ENCODE measurements at places on chromosomes 4 and X.
A peak's percentile ranks its signal among the peaks of the same experiment; 100 is the strongest.

- no peak for DNase-seq
Observed at GRCh38 chr4:19675172-19675811, 576.4 kb upstream of the SLIT2 start.

DNA sequence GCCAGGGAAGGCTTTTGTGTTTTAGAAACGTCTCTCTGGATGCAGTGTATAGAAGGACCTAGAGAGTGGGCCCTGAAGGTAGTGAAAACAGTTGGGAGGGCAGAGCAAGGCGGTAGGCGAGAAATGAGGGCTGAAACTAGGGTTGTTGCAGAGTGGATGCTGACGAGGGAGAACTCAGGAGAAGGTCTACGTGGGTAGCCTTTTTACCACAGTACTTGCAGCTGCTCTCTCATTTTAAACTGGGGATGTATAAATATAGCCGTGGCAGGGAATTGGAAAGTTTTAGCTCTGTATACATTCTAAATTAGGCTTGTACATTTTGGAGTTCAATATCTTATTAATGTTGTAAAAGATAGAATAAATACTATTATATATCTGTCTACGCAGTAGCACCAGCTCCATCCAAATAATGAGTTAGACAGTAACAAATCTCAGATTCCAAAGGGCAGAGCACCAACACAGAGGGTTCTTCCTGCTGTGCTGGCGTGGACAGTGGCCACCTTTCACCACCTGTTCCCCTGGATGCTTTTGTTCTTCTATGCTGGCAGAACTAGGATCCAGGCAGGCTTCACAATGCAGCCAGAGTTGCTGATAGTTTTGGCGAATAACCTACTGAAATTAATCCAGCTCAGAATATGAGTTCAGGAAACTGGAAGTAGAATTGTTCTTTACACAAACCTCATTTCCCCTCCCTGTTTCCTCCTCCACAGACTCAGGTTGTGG lies 31.7 kb downstream of the CCNG2 start:
- DNase-seq, result no peak

- DNase-seq, result no peak
Observed at GRCh38 chr4:17188547-17189400, 290.3 kb upstream of the LDB2 start.

DNA sequence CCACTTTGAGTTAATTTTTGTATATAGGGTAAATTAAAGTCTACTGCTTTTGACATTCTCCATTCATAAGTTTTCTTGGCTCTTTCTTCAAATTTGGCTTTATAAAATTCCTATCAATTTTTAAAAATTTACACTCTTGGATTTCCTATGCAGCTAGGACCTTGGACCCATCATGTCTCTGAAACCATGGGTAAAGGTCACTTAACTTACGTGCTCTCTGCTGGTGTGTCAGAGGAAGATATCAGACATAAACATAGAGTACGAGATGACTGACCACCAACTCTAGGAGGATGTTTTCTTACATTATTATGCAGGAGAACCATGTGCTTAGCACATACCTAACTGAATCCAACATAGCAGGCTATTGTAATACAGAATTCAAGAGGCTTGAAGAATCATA lies 62.5 kb upstream of the C1GALT1C1 start:
- no peak for DNase-seq

DNA sequence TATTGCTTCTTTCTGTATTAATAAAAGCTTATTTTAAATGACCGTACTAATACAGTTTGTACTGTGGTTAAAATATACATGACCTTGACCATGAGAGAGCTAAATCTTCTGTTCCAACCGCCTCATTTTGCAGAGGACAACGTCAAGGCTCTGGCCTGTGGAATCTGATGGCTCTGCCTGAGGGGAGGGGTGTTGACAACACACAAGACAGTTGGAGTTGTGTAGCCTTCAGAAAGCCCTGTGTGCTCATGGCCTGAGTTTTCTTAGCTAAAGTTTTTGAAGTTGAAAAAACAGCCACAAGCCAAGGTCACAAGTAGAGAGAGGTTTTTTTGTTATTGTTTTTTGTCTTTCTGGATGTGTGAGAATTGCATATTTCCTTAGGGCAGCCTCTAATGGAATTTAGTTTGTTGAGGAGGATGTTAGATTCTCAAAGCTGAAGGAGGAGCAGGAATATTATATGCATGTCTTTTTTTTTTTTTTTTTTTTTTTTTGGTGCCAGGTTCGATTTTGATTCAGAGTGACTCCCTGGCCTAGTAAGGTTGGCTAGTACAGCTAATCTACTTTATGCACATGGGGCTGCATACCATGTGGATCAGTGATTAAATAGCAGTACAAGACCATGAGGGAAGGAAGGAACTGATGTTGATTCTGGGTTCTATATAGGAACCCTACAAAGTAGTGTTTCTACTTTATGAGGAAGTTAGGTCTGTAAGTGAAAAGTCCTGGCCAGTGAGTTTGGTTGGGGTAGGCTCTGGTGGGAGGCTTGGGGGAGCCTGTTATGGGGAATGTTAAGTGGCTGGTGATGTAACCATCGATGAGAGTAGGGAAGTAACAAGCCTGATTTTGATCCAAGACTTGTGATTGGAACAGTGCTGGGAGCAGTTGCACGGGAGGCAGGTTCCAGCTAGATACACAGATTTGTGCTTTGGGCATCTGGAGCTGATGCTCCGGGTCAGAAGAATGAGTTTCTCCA lies 20.3 kb downstream of the SMS start:
- no peak for DNase-seq

- DNase-seq, result no peak
Observed at GRCh38 chr4:14701896-14702295, 300.4 kb upstream of the CPEB2 start.

DNA sequence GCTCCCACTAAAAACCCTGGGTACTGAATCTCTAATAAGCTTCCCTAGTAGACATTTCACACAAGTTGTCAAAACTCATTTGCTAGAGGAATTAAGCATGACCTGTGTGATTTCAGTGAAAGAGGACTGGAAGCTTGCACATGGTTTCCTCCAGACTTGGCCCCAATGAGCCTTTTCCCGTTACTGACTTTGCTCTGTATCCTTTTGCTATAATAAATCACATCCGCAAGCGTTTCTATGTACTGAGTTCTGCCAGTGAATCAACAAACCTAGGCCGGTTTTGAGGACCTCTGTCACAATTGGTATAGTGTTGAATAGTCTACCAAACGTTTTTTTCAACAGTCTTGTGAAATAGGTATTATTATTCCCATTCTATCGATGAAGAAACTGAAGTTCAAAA lies 8.2 kb downstream of the ATP11C start:
- DNase-seq, result no peak

GRCh38 chr4:85455942-85456341 lies 19.0 kb upstream of the ARHGAP24 start:
- no peak for DNase-seq

GRCh38 chr4:83767067-83767466 lies 231.2 kb downstream of the GPAT3 start:
- DNase-seq, result no peak

DNA sequence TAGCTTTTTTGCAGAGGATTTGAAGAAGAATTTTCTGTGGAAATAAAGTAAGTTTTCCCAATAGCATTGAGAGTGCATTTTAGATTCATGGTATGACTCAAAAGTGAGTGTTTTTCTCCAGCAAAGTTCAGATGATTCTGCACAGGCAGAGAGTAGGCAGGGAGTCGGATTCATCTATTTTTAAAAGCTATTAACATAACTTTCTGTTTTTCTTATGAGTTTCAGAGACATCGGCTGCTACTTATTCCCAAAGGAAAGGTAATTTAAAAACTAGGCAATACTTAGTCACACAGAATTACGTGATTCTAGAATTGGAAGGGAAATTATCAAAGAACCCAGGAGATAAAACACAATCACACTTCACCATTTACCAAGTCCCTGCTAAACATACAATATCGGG lies 4.4 kb downstream of the CCDC110 start:
- DNase-seq, result no peak

- peak; percentile 14 for DNase-seq
Observed at GRCh38 chr4:169723207-169723965, 34.4 kb downstream of the HPF1 start.

- DNase-seq, result no peak
Observed at GRCh38 chr4:134632056-134632455, 430.5 kb upstream of the PABPC4L start.

GRCh38 chrX:144849141-144849540 lies 398.2 kb upstream of the SPANXN1 start:
- no peak for DNase-seq

DNA sequence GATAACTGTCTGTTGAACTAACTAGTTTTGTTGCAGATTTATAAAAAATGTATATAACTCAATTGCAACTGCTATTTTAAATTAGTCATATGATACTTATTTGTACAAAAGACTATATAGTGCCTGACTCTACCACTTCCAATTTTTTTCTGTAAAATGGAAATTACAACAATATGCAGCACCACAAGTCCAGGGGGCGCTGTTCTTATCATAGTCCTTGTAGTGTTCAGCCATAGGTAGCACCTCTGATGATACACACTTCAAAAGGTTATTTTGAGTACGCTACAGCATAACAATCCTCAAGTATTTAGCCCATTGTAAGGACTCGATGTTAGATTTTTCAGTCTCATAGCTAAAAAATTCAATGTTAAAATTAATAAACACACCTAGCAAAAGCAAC lies 174.9 kb downstream of the CORIN start:
- DNase-seq, result no peak

DNA sequence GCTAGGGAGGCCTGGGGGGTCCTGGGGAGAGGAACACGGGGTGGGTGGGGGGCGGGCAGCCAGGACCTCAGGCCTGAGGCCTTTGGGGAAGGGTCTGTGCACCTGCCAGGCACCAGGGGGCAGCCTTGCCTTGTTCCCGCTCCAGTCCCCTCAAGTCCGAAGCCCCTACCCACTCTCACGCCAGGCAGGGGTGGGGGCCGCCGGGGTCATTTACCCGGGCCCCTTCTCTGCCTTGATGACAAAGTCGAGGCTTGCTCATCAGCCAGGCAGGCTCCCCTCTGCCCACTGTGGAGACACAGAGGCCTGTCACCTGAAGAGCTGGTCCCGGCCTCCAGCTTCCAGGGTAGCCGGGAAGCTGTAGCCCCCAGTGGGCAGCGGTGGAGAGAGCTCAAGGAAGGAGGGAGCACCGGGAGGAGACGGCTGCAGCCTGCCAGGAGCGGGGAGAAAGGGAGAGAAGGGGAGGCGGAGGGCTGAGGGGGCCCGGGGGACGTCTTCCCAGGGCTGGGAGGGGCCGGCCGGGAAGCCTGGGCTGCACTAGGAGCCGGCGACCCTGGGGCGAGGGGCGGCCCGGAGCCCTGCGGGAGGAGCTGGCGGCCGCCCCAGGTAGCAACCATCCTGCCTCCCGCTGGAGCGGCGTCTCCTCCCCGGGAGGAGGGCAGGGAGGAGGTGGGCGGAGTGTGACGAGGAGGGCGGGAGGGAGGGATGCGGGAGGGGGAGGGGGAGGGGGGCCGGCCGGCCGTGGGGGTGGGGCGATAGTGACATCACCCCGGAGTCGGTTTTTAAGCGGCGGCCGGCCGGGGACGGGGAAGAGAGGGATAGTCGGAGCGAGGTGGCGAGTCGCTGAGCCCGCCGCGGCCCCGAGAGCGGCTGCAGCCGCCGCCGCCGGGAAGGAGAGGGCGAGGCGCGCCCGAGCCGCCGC lies at the start of gene SLC6A8:
SLC6A8 (plus strand) TSS at position 806 of the 919 bp plus-strand sequence. CDS start 649 bp downstream, outside the sequence.
- DNase-seq, result peak; percentile 15

DNA sequence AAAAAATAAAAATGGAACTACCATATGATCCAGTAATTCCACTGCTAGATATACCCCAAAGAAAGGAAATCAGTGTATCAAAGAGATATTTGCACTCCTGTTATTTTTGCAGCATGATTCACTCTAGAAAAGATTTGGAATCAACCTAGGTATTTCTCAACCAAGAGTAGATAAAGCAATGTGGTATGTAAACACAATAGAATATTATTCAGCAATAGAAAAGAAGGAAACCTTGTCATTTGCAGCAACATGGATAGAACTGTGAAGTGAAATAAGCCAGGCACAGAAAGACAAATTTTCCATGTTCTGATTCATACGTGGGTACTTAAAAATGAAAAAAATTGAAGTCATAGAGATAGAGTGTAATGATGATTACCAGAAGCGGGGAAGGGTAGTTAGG lies 362.3 kb upstream of the EPHA5 start:
- DNase-seq, result no peak

- DNase-seq, result no peak
Observed at GRCh38 chrX:476724-477075, 90.0 kb upstream of the PPP2R3B start.

DNA sequence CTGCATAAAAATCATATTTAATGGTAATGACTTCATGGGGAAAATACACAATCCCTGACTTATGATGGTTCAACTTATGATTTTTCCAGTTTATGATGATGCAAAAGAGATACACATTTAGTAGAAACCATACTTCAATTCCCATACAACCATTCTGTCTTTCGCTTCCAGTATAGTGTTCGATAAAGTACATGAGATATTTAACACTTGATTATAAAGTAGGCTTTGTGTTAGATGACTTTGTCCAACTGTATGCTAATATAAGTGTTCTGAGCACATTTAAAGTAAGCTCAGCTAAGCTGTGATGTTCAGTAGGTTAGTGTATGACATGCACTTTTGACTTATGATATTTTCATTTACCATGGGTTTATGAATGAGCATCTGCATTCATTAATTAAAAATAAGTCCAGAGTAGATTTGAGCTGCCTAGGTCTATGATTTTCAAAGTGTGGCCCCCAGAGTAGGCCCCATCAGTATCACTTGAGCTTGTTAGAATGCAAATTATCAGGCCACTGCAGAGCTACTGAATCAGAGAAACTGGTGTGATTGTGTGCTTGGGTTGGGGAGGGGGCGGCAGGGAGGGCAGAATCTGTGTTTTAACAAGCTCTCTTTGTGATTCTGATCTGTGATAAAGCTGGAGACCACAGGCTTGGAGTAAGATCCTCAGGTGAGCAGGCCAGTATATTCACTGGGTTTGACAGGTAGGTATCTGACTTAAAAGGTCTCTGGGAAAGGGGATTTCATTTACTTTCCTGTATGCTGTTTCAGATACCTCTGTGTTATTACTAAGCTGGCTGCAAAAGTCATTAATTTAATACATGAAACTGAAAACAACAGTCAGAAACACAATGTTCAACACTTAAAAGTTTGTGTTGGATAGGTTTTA lies 8.4 kb downstream of the ATP10D start:
- DNase-seq, result no peak

GRCh38 chrX:151754047-151754429 lies 19.5 kb downstream of the CNGA2 start:
- no peak for DNase-seq

GRCh38 chrX:69896046-69896445 lies 153.7 kb downstream of the AWAT2 start:
- DNase-seq, result no peak

DNA sequence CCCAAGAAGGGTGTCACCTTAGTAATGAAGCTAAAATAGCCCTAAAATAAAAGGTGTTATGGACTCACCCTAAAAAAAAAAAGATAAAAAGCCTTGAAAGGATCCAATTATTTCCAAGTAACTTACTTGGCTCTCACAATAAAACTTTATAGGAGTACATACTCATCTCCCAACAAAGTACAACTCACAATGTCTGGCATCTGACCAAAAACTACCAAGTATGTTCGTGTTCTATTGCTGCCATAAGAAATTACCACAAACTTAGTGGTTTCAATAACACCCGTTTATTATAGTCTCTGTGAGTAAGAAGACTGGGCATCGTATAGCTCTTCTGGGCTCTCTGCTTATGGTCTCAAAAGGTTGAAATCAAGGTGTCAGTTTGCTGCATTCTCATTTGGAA lies 51.0 kb downstream of the BEX1 start:
- DNase-seq, result no peak
